ENCODE measurements at places on chromosomes 1 and 21.
A peak's percentile ranks its signal among the peaks of the same experiment; 100 is the strongest.

GRCh38 chr21:44910229-44911067 is 10.3 kb downstream of the ITGB2 start:
- no peak for DNase-seq

GRCh38 chr21:43626390-43626789 is 32.9 kb downstream of the HSF2BP start:
- DNase-seq, result no peak

DNA sequence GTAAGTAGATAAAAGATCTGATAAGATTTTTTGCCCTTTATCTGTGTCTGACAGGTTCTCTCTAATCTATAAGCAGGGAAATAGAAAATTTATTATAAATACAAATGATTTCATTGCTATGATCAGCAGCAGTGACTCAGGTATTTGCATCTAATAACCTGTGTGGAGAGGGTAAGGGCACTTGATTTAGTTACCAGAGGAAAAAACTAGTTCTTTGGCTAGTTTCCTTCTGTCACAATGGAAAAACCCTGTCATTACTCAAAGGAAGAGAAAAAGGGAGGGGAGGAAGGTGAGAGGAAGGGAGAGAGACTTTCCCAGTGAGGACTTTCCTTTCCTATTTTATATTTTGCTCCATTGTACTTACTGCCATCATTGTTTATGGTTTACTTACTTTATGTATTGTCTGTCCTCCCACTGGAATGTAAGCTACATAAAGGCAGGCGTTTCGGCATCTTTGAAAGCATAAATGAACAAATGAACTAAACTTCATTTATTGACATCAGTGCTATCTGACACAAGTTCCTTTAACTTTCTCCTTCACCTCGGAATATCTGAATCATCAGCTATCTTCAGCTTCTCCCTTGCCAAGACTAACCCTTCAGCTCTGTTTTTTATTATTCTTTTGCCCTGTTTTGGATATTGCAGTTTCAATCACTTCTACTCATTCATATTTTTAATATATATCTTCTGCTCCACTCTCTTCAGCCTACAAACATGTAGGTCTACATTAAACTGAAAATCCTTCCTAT is 34.9 kb downstream of the WDR3 start:
- no peak for DNase-seq

DNA sequence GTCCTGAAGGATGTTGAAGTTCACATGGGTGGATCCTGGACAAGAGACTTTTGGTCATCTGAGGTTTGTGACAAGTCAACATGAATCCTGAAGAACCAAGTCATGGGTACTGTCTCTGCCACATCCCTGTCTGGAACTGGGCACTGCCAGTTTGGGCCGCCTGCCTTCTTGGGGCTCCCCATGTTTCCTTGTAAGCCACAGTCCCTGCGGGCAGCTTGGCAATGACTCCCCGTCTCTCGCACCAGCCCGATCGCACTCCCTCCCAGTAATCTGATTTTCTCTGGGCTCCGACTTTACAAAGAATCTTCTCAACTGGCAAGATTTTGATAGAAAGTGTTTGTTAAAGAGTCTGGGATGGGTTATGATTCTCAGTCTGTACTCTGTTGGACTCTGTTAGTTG is 80.4 kb downstream of the DDX20 start:
- no peak for DNase-seq

DNA sequence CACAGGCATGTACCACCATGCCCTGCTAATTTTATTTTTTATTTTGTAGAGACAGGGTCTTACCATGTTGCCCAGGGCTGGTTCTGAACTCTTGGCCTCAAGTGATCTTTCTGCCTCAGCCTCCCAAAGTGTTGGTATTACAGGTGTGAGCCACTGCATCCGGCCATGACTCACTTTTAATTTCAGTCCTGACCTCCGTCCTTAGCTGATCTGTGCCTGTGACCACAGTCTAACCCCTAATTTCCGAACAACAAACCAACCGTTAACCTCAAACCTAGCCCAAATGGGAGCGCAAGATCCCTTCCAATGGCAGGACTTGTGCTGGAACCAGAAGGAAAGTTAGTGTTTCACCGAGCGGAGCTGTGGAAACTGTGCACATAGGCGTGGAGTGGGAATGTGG is 29.3 kb upstream of the MAN1C1 start:
- no peak for DNase-seq

- no peak for DNase-seq
Measured at GRCh38 chr1:207983044-207983635, 72.2 kb upstream of the CD34 start.

GRCh38 chr1:116738673-116739370 is 15.4 kb upstream of the CD2 start:
- peak; percentile 69 for DNase-seq

- DNase-seq, result no peak
Measured at GRCh38 chr1:186802388-186802787, 26.4 kb upstream of the PLA2G4A start.

- no peak for DNase-seq
Measured at GRCh38 chr1:219489636-219490035, 123.3 kb downstream of the ZC3H11B start.

GRCh38 chr1:118323246-118323645 is 138.2 kb upstream of the SPAG17 start:
- DNase-seq, result no peak

GRCh38 chr21:21631961-21632360 is 633.8 kb downstream of the NCAM2 start:
- DNase-seq, result no peak

DNA sequence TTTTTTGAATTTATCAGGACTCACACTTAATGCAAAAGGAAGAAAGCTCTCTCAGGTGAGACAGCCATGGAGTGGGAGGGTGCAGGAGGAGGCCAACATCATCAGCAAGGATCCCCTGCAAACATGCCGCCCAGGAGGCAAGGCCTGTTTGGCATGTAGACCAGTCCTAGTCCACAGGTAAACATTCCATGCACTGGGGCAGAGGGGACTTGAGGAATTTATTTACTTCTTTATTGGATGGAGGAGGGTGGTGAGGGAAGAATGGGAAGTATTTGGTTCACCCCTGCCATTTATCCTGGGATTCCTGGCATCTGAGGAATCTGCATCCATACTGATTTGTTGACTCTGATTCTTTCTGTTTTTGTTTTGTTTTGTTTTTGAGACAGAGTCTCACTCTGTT is 1.5 kb upstream of the UQCRHL start:
- no peak for DNase-seq

DNA sequence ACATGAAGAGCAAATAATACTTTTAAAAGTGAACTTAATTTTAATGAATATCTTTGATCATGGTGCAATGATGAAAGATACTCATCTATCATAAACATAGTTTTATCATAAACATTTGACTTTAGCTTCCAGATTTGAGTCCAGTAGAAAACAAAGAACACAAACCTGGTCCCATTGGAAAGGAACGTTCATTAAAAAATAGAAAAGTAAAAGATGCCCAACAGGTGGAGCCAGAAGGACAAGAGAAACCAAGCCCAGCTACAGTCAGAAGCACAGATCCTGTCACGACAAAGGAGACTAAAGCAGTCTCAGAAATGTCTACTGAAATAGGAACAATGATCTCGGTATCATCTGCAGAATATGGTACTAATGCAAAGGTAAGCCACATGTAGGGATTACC is 55.6 kb upstream of the MYOCOS start:
- no peak for DNase-seq

DNA sequence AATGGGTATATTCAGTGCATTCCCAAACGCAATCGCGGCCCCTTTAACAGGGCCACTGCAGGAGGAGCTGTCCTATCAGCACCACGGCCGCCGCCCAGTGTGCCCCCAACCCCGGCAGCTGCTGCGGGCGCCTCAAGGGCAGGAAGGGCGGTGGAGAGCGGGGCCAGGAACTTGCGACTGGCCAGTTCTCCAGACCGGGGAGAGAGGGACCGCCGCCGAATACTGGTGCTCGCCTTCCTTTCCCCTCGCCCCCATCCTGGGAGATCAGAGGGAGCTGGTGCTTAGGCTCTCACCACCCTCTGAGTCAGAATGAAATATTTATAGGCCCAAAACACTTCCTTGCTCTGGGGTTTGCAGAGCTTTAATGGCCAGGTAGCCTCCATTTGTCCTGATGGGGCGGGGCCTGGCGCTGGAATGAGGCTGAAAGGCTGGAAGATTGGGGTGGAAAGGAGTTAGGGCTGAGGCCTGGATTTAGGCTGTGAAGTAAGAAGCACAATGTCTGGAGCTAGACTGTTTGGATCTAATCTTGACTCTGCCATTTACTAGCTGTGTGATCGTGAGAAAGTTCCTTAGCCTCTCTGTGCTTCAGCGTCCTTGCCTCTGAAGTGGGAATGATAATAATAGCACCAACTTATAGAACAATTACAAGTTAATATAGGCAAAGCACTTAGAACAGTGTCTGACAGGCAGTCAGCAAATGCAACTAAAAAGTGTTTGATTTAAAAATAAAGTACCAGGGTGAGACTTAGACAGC is 75.5 kb downstream of the NAV1 start:
- DNase-seq, result no peak

GRCh38 chr1:36253161-36253862 is 29.1 kb downstream of the THRAP3 start:
- no peak for DNase-seq

DNA sequence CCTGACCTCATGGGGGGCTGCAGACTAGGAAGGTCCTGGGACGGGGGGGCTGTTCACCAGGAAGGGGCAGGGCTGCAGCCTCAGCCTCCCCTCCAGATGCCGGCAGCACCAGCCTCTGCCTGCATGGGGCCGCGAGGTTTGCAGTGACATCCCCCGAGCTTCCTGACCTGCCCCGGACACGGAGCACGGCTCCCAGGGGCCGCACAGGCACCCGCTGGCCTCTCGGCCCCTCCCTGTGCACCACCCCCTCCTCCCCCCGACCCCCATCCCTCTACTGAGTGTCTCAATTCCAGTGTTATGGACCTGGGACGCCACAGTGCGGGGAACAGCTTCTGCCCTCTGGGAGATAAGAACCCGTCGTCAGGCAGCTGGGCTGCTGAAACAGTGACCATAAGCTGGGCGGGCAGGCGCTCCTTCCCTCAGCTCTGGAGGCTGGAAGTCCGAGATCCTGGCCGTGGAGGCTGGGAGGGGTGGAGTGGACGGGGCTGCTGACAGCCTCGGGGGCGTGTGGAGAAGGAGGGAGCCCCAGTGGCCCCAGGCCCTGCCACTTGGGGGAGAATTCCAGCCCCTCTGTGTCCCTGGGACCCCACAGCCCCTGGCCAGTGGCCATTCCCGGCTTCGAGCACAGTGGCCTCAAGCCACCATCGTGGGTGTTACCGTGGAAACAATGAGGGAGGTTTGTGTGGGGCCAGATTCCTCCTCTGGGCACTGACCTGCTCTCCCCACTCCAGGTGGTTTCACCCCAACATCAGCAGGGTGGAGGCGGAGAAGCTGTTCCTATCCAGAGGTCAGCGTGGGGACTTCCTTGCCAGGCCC is 11.6 kb downstream of the RNF223 start:
- no peak for DNase-seq

GRCh38 chr1:9595968-9596340 is 7.2 kb downstream of the TMEM201 start:
- no peak for DNase-seq

DNA sequence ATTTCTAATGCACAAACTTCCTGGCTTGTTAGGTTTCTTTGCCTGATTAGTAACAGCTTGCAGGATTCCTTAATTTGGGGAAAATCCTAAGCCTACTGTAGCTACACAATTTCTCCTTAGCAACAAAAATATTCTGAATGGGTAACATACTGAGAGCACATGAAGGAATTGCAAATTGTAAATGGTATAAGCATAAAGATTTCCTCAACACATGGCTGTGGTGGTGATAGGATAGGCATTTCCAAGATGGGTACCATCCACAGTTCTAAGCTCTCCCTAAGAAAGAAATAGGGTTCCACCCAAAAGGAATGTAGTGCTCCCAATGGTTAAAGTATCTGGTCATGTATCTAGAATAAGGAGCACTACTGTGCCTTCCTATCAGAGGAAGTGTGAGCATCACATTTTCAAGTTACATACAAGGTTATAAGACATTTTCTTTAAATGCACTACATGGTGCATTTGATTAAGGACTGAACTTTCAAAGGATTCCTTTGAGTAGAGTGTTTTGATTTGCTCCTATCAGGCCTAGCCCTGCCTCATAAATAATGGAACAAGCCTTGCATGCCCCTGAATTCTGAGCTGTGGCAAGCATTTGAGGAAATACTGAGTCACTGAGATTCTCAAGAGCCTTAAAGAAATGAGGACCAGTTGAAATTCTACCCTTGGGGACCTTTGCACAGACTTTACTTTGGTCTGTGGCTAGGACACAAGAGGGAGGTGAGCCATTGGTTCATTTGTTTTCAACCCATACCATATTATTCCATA is 286.4 kb downstream of the PTBP2 start:
- no peak for DNase-seq

DNA sequence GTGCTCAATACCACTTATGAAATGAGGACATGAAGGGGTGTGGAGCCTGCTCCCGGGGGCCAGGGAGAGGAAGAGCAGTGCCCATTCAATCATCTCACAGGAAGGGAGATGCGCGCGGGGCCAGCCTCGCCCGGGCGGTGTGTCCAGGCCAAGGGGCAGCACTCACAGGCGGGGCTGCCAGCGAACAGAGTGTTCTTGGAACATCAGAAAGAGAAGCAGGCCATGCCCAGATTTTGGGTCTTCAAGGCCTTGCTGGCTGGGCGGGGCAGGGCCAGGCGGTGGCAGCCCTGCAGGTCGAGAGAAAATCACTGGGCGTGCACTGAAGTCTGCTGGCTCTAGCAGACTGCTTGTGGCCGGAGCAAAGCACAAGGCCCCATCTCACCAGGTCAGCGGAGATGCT is 168.6 kb downstream of the PRDM16 start:
- DNase-seq, result no peak

DNA sequence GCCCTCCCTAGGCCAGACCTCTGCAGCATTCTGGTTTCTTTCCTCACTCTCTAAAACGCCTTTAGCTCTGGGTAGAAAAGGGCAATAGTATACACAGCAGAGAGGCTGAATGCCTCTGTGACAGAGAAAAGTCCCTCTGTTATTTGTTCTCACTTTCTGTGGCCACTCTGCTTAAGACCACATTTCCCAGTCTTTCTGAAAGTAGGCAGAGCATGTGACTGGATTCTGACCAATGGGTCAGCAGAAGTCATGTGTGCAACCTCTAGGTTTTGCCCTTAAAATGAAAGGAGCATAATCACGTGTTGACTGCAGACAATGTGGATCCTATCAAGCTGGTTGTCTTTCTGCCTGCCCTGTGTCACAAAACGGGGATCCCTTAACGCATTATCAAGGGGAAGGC is 79.7 kb upstream of the MARK1 start:
- no peak for DNase-seq

DNA sequence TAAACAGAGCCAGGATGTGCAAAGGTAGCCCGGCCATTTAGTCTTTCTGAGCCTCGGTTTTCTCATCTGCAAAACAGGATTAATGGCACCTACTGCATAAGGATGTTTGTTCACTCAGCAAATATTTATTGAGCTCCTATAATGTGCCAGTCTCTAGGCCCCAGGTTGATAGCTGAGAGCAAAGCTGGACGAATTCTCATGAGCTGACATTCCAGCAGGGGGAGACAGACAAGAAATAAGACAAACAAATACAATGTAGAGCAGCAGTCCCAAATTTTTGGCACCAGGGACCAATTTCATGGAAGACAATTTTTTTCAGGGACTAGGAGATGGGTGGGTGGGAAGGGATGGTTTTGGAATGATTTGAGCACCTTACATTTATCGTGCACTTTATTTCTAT is 74.3 kb upstream of the PAX7 start:
- DNase-seq, result no peak
